ENCODE measurements at places on chromosomes 11 and 22.

- no peak for DNase-seq
These were observed 16.0 kb upstream of the EFCAB6 start for GRCh38 chr22:43827926-43828724.

DNA sequence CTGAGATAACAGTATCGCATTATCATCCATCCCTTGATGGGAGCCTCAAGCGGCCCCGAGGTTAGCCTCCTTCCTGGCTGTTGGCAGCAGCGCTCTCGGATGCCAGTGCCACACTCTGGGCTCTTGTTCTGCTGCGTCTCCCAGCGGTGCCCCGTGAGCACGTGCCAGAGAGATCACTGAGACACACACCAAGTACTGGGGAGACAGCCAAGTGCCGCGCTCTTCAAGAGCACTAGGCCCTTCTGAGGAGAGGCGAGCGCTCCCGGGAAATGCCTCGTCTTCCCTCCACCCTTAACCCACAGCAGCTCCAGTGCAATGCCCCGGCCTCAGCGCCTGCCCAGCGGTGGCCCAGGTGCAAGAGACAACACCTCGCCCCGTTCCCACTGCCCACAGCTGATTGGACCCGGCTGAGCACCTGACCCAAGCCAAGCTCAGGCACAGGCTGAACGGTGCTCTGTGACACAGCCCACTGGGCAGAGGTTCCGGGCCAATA lies 248.3 kb upstream of the NARS2 start:
- no peak for DNase-seq

GRCh38 chr22:48921411-48921903 lies 906.2 kb downstream of the BRD1 start:
- DNase-seq, result no peak

- DNase-seq, result no peak
These were observed 14.0 kb upstream of the ACR start for GRCh38 chr22:50723991-50724390.

DNA sequence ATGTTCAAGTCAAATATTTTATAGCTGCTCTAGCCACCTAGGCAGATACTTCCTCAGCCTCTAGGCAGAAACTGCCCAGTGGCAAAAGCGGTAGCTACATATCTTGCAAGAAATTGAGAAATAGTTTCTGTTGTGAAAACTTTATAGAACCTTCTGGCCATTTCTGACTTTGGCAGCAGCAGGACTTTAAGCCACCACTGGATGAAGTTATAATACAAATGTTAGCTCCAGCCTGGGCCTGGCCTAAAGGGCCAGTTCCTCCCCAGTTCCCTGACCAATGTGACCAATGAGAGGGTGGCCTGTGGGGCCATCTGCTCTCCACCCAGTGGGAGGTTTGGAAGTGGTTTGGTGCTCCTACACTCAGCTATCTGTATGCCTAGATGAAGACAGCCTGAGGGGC lies 254.0 kb upstream of the NARS2 start:
- no peak for DNase-seq

GRCh38 chr11:97751405-97751804 lies 1269.3 kb upstream of the CNTN5 start:
- DNase-seq, result no peak

- no peak for DNase-seq
These were observed 34.3 kb downstream of the USP28 start for GRCh38 chr11:113840932-113841664.

GRCh38 chr11:128688896-128689546 lies 4.9 kb upstream of the FLI1 start:
- peak; percentile 11 for DNase-seq

DNA sequence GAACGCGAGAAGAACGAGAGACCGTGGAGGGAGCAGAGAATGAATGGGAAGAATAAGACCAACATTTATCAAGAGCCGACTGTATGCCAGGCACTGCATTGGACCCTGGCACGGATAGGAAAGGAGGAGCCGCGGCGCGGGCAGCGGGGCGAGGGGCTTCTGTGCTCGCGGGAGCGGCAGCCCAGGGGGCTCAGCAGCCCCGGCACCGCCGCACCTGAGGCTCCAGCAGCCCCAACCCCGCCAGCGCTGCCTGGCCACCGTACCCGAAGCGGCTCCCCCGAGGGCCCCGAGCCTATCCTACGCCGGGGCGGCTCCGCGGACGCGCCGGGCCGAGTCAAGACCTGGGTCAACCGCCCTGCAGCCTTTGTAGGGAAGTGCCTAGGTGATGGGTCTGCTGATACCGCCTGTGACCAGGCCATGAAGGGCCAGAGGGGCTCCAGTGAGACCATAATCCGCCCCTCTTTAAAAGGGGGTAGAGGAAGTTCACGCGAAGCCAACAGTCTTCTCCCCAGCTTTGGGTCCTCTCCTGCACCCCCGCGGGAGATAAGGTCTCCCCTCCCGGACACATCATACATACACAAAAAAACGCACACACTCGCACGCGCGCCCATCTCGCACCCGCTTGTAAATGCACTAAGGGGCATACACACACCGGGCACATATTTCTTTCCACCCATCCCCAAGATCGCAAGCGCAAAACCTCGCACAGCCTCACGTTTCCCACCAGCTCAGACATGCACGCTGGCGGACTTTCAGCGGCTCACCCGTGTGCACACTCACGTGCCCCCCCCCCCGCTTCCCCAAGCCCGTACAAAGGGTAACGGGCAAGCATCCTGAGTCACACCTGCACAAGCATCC lies 935 bp upstream of the RTN4RL2 start:
- DNase-seq, result peak; percentile 58
